ENCODE measurements at places on chromosomes 7 and 10.

GRCh38 chr7:156947120-156947843, 2.2 kb upstream of the NOM1 start:
- DNase-seq: no peak

DNA sequence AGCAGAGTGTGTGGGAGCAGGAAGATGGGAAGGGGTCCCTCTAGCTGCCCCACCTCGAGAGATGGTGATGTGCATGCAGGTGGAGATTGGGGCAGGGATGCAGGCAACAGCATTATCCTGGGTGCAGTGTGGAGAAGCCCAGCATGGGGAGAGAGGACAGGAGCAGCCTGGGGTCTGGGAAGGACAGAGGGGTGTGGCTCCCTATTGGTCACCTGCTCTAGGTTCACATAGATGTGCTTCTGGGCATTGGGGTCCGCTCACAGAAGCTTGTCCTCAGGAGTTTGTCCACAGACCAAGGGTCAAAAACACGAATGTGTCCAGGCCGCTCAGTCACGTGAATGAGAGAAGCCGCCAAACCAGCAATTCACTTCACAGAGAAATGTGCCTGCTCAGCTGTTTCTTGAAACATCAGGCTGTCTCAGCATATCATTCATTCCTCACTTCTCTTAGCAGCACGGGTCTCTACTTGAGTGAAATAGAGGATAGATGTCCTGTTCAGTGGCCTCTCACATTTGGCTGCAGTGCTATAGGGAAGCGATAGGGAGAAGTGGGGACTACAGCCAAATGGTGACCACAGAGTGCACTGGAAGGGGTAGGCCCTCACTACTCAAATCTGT, 11.5 kb upstream of the SLC29A3 start:
- no peak for DNase-seq

GRCh38 chr10:77138541-77138940, 499.1 kb downstream of the KCNMA1 start:
- no peak for DNase-seq

DNA sequence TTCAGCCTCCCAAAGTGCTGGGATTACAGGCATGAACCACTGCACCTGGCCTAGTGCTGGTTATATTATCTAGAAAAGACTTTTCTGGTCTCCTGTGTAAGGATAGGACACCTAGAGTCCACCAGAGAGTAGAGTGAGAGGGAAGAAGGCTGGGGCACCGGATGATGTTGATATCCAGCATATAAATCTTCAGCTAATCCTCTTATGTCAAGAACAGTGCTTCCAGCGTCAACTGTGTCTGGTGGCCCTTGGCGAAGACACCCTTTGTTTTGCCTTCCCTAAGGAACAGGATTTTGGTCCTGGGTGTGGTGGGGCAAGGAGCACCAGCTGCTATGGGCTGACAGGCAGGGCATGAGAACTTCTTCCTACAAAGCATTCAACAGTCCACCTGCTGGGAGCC, 16.3 kb upstream of the INMT start:
- DNase-seq: no peak

- no peak for DNase-seq
These were observed 80.7 kb upstream of the CXCL12 start for GRCh38 chr10:44465401-44466115.

DNA sequence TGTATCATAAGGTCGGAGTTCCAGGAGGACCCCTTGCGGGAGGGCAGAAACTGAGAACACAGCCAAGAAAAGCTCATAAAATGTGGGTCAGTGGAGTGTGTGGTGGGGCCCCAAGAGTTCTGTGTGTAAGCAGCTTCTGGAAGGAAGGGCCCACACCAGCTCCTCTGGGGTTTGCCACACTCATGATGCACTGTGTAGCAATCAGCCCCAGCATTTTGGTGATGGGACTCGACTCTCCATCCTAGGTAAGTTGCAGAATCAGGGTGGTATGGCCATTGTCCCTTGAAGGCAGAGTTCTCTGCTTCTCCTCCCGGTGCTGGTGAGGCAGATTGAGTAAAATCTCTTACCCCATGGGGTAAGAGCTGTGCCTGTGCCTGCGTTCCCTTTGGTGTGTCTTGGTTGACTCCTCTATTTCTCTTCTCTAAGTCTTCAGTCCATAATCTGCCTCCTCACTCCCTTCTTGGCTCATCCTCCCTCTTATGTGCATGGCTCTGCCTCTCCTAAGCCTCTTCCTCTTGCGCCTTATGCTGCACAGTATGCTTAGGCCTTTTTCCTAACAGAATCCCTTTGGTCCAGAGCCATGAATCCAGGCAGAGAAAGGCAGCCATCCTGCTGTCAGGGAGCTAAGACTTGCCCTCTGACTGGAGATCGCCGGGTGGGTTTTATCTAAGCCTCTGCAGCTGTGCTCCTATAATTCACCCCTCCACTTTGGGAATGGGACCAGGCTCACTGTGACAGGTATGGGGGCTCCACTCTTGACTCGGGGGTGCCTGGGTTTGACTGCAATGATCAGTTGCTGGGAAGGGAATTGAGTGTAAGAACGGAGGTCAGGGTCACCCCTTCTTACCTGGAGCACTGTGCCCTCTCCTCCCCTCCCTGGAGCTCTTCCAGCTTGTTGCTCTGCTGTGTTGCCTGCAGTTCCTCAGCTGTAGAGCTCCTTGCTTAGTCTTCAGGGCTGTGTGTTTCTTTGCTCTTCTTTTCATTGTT, 17.8 kb downstream of the PRSS2 start:
- no peak for DNase-seq

- peak; percentile 67 for DNase-seq
These were observed 50.0 kb upstream of the GRB10 start for GRCh38 chr7:50832744-50833143.

- no peak for DNase-seq
These were observed 54.3 kb downstream of the CHN2 start for GRCh38 chr7:29248713-29249382.

GRCh38 chr10:103145860-103146466, 47.1 kb downstream of the NT5C2 start:
- no peak for DNase-seq

DNA sequence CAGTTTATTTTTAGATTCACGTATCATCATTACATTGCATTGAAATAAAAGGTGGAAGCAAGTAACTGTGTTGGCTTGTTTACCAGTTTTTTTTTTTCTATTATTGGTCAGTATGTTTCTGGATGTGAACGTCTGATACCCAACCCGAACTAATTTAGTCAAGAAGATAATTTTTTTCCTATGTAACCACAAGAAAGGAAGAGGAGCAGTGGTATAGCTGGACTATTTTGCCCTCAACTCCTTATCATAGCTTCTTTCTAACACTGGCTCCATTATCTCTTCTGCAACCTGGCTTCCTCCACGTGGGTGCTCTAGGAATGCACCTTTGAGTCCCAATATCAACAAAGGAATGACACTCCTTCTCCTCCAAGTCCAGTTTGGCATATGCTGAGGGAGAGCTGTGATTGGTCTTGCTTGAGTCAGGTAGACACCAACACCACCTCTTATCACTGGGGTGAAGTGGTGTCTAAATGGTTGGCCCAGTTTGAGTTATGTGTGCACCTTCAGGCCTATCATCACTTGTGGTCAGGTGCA, 29.4 kb downstream of the OR9A2 start:
- no peak for DNase-seq

- DNase-seq: no peak
These were observed 2.9 kb upstream of the CD36 start for GRCh38 chr7:80635533-80635932.

DNA sequence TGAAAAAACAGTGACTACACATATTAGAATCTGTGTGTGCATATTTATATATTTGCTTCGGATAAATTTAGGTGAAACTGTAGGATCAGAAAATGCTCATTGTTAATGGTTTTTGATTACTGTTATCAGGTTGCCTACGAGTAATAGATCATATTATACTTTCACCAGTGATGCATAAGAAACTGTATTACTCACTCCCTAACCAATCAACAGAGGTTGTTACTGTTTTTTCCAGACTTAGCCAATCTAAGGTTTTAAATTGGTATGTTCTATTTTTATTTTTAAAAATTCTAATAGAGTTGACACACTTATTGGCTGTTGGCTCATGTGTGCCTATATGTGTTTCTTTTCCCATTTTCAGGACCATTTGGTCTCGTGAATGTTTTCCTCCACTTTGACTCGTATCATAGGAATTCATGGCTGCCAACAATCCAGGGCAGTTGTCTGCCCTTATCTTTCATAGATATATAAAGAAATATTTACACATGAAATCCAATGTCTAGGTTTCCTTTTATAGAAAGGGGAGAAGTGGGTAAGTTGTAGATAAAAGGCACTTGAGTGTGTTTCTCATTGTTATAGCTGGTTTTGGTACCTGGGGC, 59.2 kb downstream of the ANLN start:
- no peak for DNase-seq

GRCh38 chr7:41955893-41956675, 253.2 kb upstream of the INHBA start:
- no peak for DNase-seq

- no peak for DNase-seq
These were observed 105.5 kb upstream of the FAM3C start for GRCh38 chr7:121501566-121501965.

- no peak for DNase-seq
These were observed 57.7 kb upstream of the SPOCK2 start for GRCh38 chr10:72146071-72146470.

DNA sequence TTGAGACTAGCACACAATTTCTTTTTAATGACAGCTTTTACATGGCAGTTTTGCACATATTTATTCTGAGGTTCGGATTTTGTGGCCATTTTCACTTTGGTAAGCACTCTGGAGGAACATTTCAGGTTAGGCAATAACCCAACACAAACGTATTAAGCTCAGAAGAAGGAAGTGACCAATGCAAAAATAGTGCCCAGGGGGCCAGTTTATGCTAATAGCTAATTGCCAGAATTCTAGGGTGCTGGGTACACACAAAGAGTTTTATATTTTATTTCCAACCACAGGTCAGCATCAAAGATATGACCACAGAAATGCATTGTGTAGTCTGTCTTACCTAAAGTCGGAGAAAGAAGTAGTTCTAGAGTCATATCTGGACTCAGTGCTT, 8.4 kb upstream of the AGR2 start:
- DNase-seq: no peak

- no peak for DNase-seq
These were observed 1.8 kb downstream of the IMPDH1 start for GRCh38 chr7:128407751-128408708.

- no peak for DNase-seq
These were observed 214.9 kb downstream of the KCNMA1 start for GRCh38 chr10:77422491-77423338.

DNA sequence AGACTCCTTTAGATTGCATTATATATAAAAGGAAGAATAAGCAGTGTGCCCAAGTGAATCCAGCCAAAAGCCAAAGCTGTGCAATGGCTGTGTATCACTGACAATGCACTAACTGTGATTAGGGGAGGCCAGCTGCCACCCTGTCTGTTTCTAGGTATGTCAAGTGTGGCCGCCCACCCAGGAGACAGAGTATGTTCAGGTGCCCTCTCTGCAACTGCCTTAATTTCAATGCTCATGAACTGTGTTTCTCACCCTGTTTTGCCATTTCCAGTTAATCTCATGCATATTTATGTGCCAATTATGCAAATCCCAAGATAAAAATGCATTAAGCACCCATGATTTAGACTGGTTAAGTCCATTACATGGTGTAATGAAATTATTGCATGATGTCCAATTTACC, 159.4 kb downstream of the FRMD4A start:
- no peak for DNase-seq

- no peak for DNase-seq
These were observed 257.8 kb upstream of the PPP2R2D start for GRCh38 chr10:131642966-131643365.

DNA sequence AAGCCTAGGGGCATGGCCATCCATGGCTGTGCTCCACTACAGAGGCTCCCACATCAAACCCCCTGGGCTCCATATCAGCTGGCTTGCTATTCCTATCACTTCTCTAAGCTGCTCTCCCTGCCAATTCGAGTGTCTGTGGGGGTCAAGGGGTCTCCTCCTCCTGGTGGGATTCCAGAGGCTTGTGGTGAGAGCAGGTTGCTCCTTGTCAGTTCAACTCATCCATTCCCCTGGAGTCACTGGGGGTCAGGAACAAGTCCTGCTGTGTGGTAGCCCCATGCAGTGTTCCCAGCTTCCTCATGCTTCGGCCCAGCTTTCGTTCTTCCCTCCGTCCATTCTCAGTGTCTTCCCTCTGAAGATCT, 86.6 kb upstream of the UNC5B start:
- DNase-seq: no peak

DNA sequence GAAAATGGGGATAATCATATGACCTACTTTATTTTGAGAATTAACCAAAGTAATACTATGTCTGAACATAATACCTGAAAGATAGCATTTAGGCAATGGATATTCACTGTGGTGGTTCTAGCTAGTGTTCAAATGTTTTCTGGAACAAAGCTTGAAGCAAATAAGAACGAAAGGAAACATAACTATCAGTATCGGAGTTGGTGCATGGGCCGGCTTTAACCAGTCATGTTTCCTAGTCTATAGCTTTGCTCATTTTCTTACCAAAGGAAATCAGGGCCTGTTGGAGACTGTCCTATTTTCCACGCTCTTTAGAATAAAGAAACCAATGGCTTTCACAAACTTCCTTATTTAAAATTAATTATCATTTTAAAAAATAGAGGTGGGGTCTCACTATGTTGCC, 8.9 kb downstream of the IL2RA start:
- peak; percentile 3 for DNase-seq

DNA sequence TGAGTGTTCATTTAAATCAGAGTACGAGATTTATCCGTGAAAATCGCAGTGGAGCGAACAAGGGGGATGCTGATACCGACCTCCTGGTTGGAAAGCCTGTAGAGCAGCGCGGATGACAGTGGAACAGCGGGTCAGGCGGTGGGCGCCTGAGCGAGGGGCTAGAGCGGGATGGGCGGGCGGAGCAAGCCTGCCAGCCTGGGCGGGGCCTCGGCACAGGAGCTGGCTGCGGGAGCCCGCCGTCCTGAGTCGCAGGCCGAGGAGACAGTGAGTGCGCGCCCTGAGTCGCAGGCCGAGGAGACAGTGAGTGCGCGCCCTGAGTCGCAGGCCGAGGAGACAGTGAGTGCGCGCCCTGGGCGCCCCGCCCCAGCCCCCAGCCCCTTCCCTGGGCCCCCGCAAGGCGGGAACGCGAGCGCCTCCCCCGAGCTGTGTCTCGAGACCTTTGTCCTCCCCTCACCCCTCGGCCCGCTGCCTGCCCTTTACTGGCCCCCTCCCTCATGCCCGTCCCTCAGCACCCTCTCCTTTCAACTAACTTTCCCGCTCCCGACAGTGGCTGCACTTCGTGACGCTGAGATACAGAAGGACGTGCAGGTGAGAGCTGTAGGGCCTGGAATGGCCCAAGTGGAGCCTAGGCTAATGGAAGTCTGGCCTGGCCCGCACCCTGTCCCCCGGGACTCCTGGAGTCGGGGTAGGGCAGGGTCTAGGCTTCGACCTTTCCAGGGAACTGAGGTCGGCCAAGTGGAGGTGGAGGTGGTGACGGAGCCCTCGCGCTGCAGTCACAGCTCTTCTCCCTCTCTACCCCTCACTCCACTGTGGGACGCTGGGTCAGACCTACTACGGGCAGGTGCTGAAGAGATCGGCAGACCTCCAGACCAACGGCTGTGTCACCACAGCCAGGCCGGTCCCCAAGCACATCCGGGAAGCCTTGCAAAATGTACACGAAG, at the start of gene AS3MT:
AS3MT (plus strand) TSS at position 213 of the 941 bp plus-strand sequence; CDS start at position 336, 123 bp downstream.
- peak; percentile 11 for DNase-seq

GRCh38 chr10:90920986-90921666, at the start of gene ANKRD1:
ANKRD1 (minus strand) TSS chr10:90921087; CDS start chr10:90921027, 60 bp downstream.
- no peak for DNase-seq

Data from T-helper 2 cell treated with Interferon-gamma antibody and Interleukin-4, amounts not matched to agents 5 μg/mL and 100 μg/mL, for 36 hours (primary cell).